Fibroblast of the aortic adventitia (primary cell): ENCODE measurements at places on chromosomes 3 and 15. TPM values are rescaled to one million over a fixed set of nuclear protein-coding genes. Genes with fewer than 3 reads are reported as not detected.

Gene EAF2
- 2.1 and 2.3 TPM in 2 replicates for total RNA-seq

Gene SLC9A9
- total RNA-seq: 23.8 and 32.8 TPM in 2 replicates

Gene UBE2Q2
- 51.5 and 58.6 TPM in 2 replicates for total RNA-seq

Gene PAQR9
- total RNA-seq: 0.09 TPM in 1 of 2 replicates, not detected in the other

Gene EIF5A2
- total RNA-seq: 4.8 and 22.3 TPM in 2 replicates

Gene TTC21A
- 2.4 and 3.8 TPM in 2 replicates for total RNA-seq

Gene PRKAR2A
- total RNA-seq: 33.9 and 43.4 TPM in 2 replicates

Gene RCN2
- 59.9 and 89.8 TPM in 2 replicates for total RNA-seq

Gene ACOX2
- 19.2 and 29.5 TPM in 2 replicates for total RNA-seq

Gene GATA2
- total RNA-seq: 5.5 and 9.3 TPM in 2 replicates

Gene POLQ
- 0.49 and 10.1 TPM in 2 replicates for total RNA-seq

Gene KBTBD12
- total RNA-seq: under 0.01 TPM in 1 of 2 replicates, not detected in the other

Gene OCA2
- not detected in 2 replicates for total RNA-seq

Gene ALDH1L1
- total RNA-seq: 0.18 and 0.25 TPM in 2 replicates

Gene PRSS50
- total RNA-seq: not detected in 2 replicates

Gene RETNLB
- total RNA-seq: not detected in 2 replicates

Gene MUC13
- total RNA-seq: not detected in 2 replicates

Gene ACVR2B
- 1.6 and 2.5 TPM in 2 replicates for total RNA-seq

Gene IL12A
- total RNA-seq: 1.1 and 1.2 TPM in 2 replicates

Gene GABRB3
- 0.81 and 2.2 TPM in 2 replicates for total RNA-seq
